ENCODE measurements at places on chromosomes 5 and 9.
A peak's percentile ranks its signal among the peaks of the same experiment; 100 is the strongest.

DNA sequence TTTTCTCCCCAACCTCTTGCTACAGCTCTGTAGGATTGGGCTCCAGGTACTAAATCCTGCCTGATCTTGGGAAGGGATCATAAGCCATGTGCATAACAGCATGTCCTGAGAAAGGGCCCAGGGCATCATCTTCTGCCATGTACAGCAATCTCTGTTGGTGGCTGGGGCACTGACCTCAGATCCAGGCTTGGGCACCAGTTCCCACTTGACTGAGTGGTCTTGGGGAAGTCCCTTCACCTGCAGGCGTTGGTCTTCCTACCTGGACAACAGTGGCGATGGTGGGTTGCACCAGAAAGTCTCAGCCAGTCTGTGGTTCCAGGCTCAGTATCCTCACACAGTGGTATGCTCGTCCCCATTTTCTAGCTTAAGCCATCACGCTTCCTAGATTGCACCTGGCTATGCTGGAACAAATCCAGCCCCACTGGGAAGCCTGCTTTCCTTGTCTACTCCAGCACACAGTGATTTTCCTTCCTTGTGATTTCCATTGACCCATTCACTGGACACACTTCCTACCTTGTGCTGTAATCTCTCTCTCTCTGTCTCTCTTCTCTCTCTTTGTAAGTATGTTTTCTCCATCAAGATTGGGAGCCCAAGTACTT, 121.7 kb upstream of the PITX1 start:
- DNase-seq: no peak

- DNase-seq: no peak
These were observed 49.8 kb downstream of the SYK start for GRCh38 chr9:90851444-90851843.

- no peak for DNase-seq
These were observed 111.3 kb upstream of the KCNN2 start for GRCh38 chr5:114250536-114250935.

DNA sequence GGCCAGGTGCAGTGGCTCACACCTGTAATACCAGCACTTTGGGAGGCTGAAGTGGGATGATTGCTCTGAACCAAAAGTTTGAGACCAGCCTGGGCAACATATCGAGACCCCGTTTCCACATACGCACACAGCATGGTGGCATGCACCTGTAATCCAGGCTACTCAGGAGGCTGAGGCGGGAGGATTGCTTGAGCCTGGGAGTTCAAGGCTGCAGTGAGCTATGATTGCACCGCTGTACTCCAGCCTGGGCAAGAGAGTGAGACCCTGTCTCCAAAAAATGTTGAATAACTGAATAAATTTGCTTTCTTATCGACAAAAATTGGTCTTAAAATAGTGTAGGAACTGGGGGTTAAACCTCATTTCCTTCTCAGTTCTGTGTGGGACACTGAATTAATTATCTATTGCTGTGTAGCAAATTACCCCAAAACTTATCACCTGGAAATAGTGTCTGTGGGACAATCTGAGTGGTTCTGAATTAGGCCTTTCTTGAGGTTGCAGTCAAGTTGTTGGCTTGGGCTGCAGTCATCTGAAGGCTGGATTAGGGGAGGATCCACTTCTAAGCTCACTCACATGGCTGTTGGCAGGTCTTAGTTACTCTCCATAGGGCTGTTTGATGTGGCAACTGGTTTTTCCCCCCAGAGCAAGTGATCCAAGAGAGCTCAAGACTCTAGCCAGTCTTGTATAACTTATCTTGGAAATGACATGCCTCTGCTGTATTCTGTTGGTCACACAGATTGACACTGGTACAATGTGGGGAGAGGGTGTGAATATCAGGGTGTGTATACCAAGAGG, 2.0 kb downstream of the SNX30 start:
- no peak for DNase-seq

GRCh38 chr5:61933787-61934626, 372.0 kb upstream of the KIF2A start:
- peak; percentile 8 for DNase-seq

DNA sequence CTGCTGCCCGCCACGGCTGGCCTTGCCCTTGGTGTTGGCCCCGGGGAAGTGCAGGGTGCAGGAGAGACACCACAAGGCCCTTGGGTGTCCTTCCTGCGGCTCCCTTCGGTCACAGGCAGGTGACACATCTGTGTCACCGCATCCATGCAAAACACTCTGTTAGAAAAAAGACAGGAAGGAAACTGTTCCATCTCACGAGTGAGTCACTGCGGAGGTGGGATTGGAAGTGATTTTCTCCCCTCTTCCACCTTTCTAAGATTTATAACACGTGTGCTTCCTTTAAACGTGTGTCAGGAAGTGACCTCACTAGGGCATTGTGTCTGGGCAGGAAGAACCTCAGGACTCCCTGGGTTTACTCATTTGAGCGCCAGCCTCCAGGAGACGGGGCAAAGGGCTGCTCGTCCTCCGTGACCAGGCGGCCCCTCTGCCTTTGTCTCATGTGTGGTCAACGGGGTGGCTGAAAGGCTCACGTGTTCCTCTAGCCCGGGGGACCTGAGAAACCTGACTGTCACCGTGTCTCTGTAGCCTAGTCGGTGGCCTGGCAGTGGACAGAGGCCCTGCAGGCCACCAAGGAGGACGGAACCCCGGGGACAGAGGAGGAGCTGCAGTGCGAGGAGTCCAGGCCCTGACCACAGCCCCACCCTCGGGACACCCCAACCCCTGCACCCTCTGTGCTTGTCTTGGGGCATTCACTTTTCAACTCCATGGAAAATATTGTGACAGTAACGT, 4.9 kb upstream of the LCN1 start:
- no peak for DNase-seq

DNA sequence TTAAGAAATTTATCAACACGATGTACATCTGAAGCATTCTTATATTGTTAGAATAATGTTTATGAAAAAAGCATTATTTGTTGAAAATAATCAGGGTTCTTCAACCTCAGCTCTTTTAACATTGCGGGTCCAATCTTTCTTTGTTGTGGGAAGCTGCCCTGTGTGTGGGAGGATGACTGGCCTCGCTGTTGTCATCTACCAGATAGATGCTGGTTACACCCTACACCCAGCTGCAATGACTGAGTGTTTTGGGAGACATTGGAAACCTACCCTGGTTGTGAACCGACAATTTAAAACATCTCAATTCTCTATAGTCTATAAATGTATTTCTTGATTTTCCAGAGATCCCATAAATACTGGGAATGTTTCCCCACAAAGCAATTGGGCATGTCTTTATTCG, 794.2 kb upstream of the CDH10 start:
- DNase-seq: no peak

- no peak for DNase-seq
These were observed 227.9 kb downstream of the LURAP1L start for GRCh38 chr9:13002740-13003139.

DNA sequence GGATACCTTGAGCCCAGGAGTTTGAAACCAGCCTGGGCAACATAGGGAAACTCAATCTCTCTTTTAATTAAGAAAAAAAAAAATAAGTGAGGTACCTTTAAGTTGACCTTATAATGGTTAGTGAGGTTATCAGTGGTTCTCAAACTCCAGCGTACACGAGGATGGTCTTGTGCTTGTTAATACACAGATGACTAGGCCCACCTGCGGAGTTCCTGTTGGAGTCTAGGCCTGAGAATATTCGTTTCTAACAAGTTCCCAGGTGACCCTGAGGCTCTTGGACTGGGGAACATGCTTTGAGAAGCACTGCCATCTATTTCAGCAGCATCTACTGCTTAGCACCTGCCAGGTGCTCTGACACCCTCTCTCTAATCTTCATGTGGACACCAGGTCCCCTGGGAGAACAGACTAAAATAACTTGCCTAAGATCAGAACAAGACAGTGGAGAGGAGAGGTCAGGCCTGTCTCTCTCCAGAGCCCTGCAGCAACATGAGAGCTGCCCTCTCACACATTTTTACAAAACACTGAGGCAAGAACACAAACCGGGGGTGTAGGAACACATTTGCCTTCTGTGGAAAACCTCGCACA, 24.6 kb downstream of the TLE1 start:
- no peak for DNase-seq

- peak; percentile 69 for DNase-seq
These were observed 95.3 kb upstream of the SLC12A2 start for GRCh38 chr5:127988146-127988760.

DNA sequence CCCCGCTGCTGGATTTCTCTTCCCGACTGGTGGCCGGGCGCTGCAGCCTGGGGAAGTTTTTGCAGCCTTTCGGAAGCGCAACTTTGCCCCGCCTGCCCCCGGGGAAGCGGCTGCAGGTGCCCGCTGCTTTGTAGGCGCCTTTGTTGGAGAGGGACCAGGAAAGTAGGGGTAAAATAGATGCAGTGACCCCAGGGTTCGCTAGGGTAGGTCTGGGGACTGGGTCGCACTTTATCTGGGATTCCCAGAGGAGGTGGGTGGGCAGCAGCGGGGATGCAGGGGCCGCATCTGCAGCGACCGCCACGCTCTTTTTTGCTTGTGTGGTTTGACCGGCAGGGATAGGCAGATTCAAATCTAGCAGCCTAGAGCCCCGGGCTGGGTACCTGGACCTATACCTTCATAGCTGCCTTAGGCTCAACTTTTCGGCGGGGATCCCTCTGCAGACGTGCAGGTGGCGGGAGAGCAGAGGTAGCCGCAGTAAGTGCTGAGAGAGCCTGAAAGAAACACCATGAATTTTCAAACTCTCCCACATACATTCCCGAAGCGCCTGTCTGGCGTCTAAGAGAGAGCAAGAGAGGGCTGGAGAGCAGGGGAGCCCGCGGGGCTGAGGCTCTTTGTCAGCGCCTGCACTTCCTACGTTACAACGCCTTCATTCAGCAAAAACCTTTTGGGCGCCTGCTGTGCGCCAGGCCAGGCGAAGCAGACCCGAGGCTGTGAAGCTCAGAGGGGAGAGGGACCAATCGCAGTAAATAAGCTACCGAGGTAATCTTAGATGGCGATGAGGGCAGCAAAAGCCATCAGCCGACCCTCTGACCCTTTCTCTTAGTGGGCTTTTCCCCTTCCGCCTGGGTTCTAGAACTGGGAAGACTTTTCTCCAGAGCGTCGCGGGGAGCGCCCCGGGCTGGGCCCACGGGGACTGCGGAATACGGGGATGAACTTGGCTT, 642 bp downstream of the SV2C start:
- DNase-seq: no peak

- no peak for DNase-seq
These were observed 8.2 kb upstream of the DRD1 start for GRCh38 chr5:175452166-175452565.

GRCh38 chr5:130425424-130425823, 521.2 kb downstream of the CHSY3 start:
- DNase-seq: no peak

- DNase-seq: peak; percentile 10
These were observed 109.2 kb downstream of the OSTF1 start for GRCh38 chr9:75197561-75197960.

DNA sequence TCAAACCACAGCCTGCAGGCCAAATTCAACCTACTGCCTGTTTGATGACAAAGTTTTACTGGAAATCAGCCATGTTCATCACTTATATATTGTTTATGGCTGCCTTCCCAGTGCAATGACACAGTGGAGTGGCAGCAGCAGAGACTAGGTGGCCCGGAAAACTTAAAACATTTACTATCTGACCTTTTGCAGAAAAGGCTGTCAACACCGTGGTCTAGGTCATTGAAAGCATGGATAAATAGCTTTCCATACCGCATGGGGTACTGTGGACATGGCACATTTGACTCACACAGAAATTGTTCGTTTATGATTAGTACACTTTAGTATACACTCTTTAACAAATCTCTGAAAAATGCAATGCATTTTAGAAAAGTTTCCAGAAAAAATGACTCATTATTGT, 298.3 kb upstream of the EFNA5 start:
- peak; percentile 62 for DNase-seq

DNA sequence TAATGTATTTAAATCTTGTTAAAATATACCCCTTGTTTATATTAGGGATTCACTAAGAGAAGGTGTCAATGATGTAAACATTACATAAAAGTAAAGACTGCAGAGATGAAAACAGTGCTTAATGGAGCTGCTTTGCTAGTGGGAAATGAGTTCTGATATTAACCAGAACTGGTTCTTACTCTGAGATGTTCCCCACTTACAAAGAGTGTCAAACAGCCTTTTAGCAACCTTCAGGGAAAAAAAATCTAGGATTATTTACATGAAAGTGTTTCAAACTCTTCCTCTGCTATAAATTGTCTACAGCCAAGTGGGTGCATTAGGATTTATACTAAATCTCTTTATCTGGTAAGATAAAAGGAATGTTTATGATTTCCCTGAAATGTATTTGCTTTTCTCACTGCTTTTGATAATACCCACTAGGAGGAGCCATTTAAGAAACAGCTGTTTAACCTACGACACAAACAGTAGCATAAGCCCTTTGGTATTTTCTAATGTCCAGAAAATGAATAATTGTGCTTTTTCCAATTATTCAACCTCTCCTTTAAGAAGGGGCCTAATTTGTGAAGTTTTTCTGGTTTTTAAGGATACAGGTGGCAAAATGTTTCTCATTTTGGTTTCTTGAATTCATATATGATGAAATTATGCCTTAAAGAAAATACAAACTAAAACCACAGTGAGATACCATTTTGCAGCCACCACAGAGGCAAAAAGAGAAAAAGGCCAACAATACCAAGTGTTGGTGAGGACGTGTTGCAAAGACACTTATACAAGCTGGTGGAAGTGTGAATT, 186.3 kb downstream of the TLE4 start:
- DNase-seq: no peak

GRCh38 chr5:138603249-138603920, 28.2 kb upstream of the HSPA9 start:
- DNase-seq: no peak

GRCh38 chr5:125775896-125776295, 647.3 kb upstream of the GRAMD2B start:
- DNase-seq: no peak

GRCh38 chr5:31638345-31638744, 586 bp upstream of the PDZD2 start:
- DNase-seq: no peak

DNA sequence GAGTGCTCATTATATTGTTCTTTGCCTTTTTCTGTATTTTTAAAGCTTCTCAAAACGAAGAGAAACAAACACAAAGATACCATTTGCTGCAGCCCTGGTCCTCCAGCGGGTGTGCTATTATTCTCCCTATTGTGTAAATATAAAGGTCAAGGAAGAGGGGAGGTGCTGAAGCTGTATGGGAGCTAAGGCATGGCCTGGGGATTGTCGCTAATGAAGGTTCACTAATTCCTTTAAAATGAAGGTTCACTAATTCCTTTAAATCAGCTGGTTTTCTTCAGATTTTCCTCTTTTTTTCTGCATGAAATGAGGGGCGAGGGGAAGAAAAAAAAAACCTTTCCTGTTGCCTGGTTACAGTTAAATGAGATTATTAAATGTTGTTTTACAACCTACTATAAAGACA, 74.5 kb upstream of the MAP1B start:
- DNase-seq: no peak

DNA sequence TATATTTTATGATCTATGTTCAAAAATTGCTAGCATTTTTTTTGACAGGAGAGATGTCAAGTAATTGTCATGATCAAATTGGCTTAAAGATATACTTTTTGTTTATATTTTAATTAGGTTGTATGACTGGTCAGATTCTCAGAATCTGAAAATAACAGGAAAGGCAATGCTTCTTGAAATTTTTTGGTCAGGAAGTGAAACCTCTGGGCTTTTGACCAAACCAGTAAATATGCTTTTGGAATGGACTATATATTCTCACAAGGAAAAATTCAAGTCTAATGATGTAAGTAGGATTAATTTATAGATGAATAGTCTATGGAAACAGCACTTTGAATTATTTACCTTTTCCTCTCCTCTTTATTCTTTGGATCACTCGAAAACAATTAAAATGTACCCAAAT, 52.3 kb downstream of the SLF1 start:
- no peak for DNase-seq

Measured in AG08395 (cell line).